ENCODE measurements at places on chromosomes 7 and 10.

GRCh38 chr7:5773661-5774086, 7.8 kb downstream of the RNF216 start:
- DNase-seq: no peak

DNA sequence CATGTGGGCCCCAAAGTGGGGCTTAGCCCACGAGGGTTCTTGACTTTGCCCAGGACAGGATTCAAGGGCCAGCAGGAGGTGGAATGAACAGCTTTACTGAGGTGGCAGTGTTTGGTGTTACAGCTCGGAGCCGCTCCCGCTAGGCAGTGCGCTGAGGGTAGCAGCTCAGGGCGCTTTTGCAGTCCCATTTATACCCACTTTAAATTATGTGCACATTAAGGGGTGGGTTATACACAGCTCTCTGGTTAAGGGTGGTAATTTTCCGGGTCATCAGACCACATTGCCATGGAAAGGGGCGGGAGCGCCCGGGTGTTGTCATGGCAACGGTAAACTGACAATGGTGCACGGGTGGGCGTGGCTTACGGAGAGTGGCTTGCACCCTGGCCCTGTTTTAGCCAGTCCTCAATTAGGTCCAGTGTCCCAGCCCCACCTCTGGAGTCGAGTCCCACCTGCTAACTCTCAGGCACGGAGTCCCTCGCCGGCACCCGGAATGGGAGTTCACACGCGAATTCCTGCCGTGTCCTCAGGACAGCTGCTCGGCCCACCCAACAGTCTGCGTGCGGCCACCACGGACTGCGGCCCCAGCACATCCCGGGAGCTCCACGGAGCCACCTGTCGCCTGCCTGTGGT, 58.2 kb upstream of the PDGFA start:
- DNase-seq: no peak

DNA sequence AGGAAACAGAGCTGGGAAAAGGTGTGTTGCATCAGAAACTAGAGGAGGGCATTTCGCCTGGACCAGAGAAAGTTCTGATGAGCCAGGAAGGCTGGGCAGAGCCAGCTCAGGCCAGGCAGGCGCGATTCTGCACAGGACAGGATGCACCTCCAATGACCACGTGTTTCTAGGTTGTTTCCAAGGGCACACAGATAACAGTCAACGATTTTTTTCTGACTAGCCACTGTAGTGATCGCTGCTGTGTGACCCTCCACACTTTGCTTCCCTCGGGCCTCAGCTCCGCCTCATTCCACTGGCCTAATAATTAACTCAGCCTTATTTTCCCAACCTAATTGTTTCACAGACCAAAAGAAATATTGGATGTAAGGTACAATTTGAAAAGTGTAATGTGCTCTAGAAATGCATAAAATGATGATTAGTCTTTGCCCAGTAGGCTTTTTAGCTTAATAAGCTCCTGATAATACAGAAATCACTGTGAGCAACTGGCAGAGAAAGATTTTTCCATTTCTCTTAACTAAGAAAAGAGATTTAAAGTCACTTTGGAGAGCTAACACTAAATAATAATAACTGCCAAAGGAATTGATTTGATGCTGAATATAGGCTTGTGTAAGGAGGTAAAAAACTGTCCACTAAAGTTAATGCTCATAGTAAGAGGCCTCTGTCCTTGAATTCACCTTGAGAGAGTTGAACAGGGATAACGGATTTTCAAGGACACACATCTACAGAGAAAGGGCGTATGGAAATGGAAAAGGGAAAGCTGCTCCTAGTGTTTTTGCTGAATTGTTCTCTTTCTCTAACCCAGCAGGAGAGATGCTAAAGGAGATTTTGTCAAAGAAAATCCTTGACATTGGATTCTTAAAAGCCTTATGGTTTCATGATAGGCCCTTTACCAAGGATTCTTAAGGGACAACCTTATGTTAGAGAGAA, 291.0 kb upstream of the C7orf33 start:
- DNase-seq: peak; percentile 32

- DNase-seq: no peak
Measured at GRCh38 chr7:32921896-32922295, 30.3 kb upstream of the KBTBD2 start.

- DNase-seq: no peak
Measured at GRCh38 chr10:16184906-16185305, 251.9 kb upstream of the PTER start.

GRCh38 chr10:90999512-91000172, 78.8 kb upstream of the ANKRD1 start:
- DNase-seq: no peak

Data from right kidney (tissue), 9 donors.